ENCODE measurements at places on chromosomes 16 and 17. TPM values are rescaled to one million over a fixed set of nuclear protein-coding genes. Genes with fewer than 3 reads are reported as not detected.

Gene CACNG1
- total RNA-seq: not detected

GRCh38 chr17:6753006-6753445, 2.8 kb upstream of the XAF1 start:
- DNase-seq: no peak

Gene PLA2G10
- total RNA-seq: not detected

Gene FAM20A
- not detected for total RNA-seq

DNA sequence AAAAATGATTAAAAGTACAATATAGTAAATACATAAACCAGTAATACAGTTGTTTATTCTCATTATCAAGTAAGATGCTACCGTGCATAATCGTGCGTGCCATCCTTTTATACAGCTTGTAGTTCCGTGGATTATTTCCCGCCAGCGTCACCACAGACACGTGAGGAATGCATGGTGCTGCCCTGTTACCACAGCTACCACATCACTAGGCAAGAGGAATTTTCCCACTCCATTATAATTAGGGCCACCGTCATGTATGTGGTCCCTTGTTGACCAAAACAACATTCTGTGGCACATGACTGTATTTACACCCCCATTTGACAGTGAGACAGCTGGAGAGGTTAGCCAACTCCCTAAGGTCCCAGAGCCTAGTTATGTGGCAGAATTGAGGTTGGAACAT, 30.5 kb upstream of the LGALS9 start:
- no peak for DNase-seq

Gene RUNDC1
- total RNA-seq: 19.9 TPM

DNA sequence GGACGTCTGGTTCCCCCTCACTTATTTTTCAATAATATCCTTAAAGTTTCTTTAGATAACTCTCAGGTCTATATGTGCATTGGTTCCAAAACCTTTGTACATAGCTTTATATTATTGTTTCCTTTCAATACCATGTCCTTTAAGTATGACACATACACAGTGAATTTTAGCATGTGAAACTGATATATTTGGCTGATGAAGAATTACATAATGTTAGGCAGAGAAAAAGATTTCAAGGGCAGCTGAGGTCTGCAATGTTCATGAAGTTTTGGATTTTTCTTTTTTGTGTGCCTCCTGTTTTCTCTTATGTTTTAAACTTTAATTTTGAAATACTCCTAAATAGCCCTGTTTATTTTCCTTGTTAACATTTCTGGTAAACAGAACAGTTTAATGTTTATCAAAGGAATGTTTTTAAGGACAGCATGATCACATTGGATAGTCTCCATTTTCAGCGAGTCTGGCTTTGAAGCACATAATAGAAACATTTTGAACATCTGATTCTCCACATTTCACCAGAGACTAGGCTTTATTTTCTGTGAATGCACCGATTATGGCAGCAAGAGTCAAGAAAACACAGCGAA, 32.9 kb upstream of the FBXO47 start:
- DNase-seq: no peak

GRCh38 chr17:83183951-83184506, 104.6 kb downstream of the METRNL start:
- DNase-seq: peak; percentile 2

DNA sequence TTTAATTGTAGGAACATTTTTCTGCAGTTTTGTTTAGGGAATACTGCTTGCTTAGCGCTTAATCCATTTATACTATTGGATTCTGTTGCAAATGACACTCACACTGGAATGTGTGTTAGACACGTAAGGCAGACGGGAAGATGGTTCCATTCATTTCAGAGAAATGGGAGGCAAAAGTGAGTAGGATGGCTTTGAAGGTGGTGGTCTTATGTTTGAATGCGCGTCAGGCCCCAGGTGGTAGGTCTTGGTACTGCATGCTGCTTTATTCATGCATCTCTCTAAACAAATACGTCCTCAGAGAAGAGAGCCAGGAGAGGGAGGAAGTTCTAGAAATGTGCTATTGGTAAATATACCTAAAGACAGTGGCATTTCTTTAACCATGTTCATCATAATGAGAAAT, 997.6 kb upstream of the RBFOX1 start:
- DNase-seq: no peak
